ENCODE measurements at places on chromosomes 12 and 14. TPM values are rescaled to one million over a fixed set of nuclear protein-coding genes. Genes with fewer than 3 reads are reported as not detected.

MYO1A gene
- total RNA-seq: 18.7 TPM

BEST3 gene
- total RNA-seq: not detected

FBXW8 gene
- 28.7 TPM for total RNA-seq

OR10AD1 gene
- total RNA-seq: not detected

SPATA7 gene
- total RNA-seq: 20.9 TPM

Data from stomach (tissue), 19 donors.